ENCODE measurements at places on chromosomes 4 and X.

DNA sequence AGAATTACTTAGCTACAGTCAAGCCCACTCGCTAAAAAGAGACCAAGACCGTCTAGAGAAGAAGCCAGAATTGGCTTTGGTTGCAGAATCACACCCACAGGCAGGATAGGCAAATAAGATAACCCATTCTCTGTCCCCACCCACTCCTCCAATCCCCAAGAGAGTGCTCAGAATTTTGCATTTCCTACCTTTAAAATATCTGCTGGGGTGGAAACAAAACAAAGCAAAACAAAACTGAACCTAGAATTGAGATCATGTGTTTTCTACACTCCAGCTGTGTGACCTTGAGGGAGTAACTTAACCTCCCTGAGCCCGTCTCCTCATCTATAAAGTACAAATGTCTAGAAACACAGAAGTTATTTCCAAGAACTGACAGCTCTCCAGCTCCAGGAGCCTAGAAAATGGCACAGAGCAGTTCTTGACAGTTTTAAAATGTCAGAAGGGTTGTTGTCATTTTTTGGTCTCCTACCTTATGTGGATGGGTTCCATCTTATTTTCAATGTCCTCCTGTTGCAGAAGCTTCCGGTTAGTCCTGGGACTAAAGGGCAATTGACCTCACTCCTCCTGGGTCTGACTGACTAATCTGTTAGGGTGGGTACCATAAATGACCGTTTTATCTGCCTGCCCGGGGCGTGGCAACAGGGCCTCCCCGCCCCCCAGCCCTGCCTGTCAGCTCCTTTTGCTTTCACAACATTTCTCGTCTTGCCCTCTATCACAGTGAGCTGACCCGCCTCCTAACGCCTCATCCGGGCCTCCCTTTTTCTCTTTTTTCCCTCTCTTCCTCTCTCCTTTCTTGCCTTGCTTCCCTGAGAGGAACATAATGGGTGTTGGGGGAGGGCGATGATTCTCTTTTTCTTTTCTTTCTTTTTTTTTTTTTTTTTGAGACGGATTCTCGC lies 114.0 kb downstream of the RBM47 start:
- DNase-seq, result no peak

DNA sequence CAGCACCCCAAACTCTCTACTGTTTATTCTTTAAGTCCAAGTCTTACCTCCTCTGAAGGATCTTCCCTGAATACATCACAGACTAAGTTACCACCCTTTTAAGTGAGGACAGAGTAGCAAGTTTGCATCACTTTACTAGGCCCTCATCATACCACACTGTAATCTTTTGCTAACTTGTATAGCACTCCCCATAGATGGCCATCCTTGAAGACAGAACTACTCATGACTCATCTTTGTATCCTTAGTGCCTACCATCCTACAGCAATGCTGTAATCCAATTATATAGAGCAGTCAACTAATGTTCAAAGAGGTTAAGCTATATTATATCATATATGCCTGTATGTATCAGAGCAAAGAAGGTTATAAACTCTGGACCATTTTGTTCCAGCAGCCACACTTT lies 101.4 kb downstream of the ADAMTS3 start:
- DNase-seq, result no peak

GRCh38 chrX:108306086-108306485 lies 132.1 kb downstream of the COL4A6 start:
- no peak for DNase-seq

- no peak for DNase-seq
These were observed 115.7 kb upstream of the LSM6 start for GRCh38 chr4:146059865-146060264.

DNA sequence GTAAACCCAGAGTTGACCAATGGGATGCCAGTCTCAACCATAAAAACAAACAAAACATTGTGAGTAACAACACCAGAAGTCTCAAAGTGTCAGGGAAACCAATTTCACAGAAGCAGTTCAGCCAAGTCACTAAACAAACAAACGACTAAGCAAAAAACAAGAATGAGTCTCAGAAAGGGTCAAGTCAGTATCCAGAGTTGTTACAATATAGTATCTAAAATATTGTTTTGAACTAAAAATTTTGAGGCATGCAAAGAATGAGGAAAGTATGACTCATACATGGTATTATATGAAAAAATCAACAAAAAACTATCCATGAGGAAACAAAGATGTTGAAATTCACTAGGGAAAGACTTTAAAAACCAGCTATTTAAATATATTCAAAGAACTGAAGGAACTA lies 70.6 kb downstream of the AR start:
- no peak for DNase-seq

- no peak for DNase-seq
These were observed 92.0 kb upstream of the STS start for GRCh38 chrX:7055386-7056137.

- no peak for DNase-seq
These were observed 88.3 kb upstream of the CITED1 start for GRCh38 chrX:72393836-72394517.

- no peak for DNase-seq
These were observed 1642.3 kb downstream of the C4orf33 start for GRCh38 chr4:130738233-130738632.

GRCh38 chr4:183353557-183353956 lies 31.3 kb upstream of the CLDN24 start:
- no peak for DNase-seq

Measured in NCI-H1417 (cell line).